Glutamatergic neuron (in vitro differentiated cells): ENCODE measurements at places on chromosomes 3 and 15. TPM values are rescaled to one million over a fixed set of nuclear protein-coding genes. Genes with fewer than 3 reads are reported as not detected.

The REC114 gene
- not detected for total RNA-seq

GRCh38 chr3:194623449-194624290 is 9.5 kb downstream of the TMEM44 start:
- DNase-seq, result no peak

GRCh38 chr3:102737353-102737752 is 302.5 kb downstream of the ZPLD1 start:
- DNase-seq, result no peak

DNA sequence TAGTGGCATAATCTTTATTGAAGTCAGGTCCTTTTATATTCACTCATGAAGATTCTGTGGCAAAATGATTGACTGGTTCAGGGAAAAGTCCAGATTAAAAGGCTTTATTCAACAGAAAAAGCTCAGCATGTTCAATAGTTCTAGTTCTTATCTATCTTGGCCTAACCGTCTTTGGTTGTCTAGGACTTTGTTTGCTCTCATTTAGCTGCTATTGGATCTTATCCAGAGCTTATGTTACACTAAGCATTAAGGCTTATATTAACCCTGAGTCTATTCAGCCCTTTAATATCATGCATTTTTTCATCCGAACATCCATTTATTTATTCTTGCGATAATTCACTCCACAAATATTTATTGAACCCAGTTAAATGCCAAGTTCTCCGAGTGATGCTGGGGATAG is 601.0 kb upstream of the SGO1 start:
- no peak for DNase-seq

DNA sequence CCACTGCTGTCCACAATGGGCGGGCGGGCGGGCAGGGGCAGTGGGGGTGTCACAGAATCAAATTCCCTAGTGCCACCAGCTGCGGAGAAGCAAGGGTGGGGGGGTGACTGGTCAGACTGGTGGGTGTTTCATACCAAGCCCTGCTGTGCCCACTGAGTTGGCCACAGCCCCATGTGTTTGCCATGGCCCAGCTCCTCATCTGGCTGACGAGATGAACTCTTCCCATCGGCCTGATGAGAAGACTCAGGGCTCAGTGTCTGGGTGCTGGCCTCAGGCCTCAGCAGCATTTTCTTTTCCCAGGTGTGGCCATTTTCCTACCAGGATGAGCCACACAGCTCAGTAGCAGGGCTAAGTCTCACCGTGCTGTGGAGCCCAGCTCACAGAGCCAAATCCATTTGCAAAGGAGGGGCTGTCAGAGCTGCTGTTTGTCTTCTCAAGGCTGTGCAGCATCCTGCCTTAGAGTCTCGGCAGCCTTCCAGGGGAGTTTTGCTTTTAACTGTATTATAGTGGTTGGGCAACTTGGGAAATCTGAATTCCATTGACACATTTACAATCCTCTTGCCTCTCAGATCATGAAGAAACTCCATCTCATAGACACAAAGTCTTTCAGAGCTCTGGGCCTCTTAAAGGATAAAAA is 176.8 kb downstream of the ABHD5 start:
- DNase-seq, result no peak

DNA sequence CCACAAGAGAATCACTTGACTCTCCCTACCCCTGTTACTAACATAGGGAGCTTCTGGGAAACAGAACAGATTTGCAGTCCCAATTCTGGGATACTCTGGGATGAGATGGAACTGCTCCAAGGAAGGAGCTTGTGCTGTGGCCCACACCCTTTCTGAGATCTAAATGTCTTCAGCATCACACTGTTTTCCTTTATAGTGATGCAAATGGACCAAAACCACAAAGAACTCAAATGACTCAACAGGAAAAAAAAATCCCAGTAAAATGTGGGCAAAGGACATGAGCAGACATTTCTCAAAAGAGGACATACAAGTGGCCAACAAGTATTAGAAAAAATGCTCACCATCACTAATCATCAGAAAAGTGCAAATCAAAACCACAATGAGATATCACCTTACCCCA is 155.6 kb downstream of the NECTIN3 start:
- no peak for DNase-seq
